ENCODE measurements at places on chromosomes 1 and 21.

- no peak for DNase-seq
Measured at GRCh38 chr1:107003972-107004371, 52.5 kb upstream of the PRMT6 start.

DNA sequence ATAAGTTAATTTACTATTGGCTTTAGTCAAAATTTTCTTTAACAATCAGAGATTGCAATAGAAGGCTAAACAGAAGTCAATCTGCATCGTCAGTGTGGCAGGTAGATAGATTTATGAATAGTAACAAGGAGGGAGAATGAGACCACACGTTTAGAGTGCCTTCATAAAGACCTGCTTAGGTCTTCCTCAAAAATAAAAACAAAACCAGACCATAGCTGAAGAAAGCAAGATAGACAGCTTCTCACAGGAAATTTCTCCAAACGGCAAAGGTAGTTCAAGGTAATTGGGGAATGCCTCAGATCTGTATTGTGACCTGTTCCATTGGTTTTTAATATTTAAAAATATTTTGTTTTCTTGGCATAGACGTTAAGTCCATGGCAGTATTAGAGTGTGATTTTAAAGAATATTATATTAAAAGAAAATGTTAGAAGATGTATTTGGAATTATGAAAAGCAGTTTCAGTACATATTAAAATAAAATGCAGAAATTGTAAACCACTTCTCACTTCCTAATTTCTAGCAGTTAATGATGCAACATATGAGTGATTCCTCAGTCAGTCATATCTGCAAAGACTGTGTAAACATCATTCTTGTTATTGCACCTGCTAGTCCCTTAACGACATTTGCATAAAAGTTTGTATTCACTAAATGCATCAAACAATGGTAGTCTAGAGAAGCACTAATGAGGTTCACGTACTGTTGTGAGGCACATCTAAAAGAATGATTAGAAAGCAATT, 278.0 kb downstream of the HLX start:
- no peak for DNase-seq

DNA sequence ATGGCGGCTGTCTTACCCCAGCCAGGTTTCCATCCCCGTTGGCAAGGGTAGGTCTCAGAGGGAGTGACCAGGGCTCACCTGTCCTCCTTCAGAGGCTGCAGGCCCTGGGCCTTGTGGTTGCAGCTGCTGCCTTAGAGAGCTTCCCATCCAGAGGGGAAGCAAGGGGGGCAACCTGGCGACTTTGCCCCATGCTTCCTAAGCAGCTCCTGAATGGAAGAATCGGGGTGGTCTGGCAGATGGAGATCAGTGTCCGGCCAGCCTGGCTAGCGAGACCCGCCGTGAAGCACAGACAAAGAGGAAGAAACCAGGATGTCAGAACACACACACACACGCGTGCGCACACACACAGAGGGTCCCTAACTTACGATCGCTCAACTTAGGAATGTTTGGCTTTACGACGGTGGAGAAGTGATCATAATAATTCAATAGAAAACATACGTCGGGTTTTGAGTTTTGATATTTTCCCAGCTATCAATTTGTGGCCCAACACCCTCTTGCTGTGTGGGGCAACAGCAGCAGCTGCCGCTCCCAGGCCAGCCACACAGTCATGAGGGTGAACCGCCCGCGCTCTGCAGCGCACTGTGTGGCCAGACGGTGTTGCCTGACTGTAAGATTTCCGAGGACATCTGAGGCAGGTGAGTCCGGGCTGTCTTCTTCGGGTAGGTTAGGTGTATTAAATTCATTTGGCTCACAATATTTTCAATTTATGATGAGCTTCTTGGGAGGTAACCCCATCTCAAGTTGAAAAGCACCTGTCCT, 113.0 kb upstream of the ARHGEF16 start:
- no peak for DNase-seq

- no peak for DNase-seq
Measured at GRCh38 chr1:89725011-89725370, 92.1 kb downstream of the LRRC8C start.

DNA sequence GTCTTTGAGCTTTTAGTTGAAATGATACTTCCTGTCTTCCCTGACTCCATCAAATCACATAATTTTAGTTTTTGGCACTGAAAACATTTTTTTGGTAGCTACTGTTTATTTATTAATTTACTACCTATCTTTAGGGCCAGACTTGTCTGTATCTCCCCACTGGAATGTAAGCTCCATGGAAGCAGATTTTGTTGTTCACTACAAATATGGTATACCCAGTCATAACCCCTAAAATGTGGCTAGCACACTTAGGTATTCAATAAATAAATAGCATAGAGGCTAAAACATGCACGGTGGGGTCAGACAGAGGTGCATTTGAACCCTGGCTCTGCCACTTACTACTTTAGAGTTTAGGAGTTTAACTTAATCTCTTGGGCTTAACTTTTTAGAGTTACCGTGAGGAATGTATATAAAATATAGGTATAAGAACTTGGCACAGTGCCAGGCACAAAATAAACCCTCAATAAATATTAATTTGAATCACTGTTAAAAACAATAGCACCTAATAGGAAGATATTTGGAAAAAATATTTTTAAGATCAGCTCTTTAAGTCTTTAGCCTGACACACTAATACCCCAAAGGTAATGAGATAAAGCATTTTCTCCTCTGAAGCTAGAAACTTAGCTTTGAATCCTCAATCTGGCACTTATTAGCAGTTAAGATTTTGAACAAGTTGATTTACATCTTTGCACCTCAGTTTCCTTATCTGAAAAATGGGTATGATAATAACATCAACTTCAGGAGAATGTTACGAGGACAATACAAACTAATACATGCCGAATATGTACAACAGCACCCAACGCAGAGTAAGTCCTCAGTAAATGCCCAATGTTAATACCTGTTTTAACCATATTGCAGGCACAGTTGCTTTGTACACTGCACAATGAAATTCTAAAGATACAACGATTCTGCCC, 59.6 kb upstream of the HP1BP3 start:
- DNase-seq: no peak

DNA sequence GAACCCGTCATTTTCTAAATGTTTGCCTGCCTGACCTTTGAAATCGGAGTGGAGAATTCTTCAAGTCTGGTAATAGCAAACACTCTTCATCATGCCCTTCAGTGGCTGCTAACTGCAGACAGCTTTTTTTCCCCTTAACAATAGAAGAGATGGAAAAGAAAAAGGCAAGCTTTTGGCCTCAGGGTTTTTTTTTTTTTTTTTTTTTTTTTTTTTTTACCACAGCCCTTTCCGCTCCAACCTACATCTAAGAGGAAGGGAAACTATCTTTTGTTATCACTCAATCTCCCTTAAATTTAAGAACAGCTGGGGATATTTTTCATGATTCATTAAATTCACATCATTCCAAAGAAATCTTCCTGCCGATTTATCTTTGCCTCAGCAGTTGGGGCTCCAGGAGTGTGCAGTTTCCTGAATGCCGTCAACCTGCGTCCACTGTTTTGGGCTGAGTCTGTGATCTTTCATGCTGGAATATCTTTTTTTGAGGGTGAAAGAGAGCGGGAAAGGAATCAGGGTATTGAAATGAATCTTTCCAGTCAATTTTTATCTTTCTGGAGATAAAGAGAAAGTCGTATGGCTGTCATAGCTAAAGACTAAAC, 144.5 kb upstream of the SMYD2 start:
- no peak for DNase-seq

DNA sequence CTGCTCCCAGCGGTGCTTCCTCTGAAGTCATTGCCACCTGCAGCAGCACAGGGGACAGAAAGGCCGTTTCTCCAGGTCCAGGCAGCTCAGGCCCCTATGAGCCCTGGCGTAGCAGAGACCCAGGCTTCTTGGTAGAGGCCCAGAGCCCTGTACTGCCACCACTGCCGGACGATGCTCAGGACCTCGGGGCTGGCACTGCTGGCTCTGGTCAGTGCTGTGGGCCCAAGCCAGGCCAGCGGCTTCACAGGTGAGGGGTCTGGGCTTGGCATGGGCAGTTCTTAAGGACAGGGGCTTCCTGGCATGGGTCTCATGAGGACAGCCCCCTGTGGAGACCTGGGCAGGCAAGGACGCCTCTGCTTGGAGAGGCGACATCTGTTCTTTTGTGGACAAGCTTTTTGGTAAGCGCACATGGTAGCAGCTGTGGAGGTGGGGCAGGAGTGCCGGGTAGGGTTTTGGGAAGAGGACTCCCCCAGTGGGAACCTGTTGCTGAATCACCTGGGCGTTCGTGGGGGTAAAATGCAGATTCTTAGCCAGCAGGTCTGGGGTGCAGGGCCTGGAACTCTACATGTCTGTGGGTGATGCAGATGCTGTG, at the start of gene UMODL1:
Gene UMODL1, plus strand, starts transcription at position 172 of the 592 bp plus-strand sequence. Its CDS starts 0 bp downstream, at position 172.
- DNase-seq: no peak

DNA sequence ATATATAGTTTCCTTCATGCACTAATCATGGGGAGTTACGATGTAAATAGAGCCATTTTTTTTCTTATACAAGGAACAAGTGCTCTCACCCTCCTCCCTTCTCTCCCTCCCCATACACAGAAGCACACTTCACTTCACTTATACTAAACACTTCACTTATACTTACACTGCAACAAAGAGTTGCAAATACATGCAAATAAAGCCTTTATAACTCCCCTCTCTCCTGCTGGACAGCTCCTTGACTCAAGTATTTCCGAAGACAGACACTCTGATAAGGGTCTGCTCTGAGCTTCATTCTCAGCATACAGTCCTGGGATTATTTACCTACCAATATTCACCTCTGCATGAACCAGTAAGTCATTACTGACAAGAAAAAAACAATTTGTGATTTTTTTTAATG, 35.6 kb upstream of the ERG start:
- DNase-seq: no peak

DNA sequence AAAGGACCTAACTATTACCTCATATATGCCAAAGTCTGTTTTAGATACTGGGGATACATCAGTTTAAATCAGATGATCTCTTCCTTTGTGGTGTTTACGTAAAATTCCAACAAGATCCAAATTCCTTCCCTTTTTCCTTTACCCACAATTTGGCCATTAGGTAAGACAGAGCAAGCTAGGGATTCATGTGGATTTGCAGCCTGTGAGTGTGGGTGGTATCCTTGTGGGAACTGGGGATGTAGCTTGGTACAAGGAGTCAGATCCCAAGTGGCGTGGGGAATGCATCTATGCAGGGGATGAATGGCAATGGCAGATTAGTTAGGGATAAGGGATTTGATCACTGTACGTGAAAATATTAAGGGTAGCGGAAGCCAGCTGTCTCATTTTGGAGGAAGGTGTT, 9.8 kb upstream of the STRIP1 start:
- no peak for DNase-seq

DNA sequence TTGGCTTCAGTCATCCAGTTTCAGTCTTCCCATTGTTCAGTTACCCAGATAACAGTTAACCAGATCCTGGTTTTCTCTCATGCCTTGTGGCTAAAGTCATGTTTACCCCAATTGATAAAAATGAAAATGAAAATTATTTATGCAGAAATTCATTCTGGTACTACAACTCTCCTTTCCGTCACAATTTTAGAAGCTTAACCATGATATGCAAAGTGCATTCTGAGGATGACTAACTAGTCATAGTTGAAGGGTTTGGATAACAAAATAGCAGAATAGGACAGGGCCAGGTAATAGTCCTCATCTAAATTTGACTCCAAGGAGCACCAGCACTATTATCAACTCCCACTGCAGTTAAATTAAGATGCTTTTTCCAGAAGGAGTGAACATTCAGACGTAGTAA, 94.7 kb downstream of the NTMT2 start:
- no peak for DNase-seq

DNA sequence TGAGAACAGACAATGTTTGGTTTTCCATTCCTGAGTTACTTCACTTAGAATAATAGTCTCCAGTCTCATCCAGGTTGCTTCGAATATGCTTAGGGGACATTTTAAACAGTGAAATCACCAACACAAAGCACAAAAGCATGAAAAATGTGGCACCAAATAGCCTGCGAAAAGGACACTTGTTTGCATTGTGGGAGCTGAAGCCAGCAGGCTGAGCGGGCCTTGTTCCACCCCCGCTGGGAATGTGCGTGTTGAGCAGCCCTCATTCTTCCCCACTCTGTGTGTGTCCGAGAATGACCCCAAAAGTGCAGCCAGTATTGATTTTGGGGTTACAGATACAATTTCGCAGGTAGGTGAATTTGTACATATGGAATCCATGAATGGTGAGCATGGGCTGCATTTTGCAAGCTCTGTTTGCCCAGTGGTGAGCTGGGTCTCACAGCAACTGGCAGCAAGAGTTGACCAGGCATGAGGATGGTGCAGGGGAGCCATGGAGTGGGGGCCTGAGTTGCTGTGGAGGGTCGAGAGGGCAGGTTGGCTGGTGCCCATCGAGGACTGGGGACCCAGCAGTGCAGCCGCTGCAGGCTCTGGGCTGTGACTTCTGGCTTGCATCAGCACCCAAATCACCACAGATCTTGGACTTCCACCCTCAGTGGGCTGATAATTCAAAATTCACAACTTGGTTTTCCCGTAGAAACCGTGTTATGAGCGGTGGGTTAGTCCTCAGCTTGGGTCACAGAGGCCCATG, 29.4 kb downstream of the NENF start:
- DNase-seq: no peak

DNA sequence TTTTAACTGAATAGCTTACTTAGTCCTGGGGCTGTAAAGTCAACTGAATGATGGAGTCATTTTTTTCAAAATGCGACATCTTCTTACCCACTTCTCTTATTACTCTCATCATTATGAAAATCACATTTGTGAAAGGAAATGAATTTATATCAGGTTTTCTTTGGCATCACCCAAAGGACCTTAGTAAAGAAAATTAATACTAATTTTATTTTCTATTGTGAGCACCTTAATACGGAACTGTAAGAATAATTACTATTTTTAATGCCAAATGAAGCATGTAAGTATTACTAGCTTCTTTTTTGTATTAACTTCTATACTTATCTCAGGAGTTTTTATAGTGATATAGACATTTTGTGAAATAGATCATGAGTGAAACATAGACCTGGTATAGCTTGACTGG, 30.9 kb downstream of the PTPRC start:
- DNase-seq: no peak

DNA sequence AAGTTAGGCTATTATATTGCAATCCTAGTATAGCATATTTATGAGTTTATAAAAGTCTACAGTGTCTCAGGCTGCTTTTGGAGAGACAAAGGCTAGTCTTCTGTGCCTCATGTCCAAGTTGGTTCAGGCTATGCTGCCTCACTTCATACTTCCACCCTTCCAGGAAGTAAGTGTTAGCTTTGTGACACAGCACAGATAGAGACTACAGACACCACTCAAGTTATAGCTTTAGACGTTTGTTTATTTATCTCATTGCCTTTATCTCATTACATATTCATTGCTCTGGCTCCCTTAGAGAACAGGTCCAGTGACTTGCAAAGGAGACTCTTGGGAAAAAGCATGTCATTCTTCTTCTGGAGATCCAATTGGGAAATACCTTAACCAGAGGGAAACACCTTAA, 22.6 kb upstream of the GBP4 start:
- DNase-seq: no peak

GRCh38 chr1:77876884-77877283, 11.5 kb upstream of the NEXN start:
- no peak for DNase-seq

GRCh38 chr1:69932760-69933159, 272.6 kb downstream of the LRRC40 start:
- DNase-seq: no peak

GRCh38 chr1:226098870-226099835, 36.6 kb downstream of the H3-3A start:
- no peak for DNase-seq
